ENCODE measurements at places on chromosomes 4 and X.

GRCh38 chr4:119025916-119026661, 109.5 kb upstream of the MYOZ2 start:
- DNase-seq = no peak

- no peak for DNase-seq
Observed at GRCh38 chr4:162241857-162242256, 78.1 kb upstream of the FSTL5 start.

DNA sequence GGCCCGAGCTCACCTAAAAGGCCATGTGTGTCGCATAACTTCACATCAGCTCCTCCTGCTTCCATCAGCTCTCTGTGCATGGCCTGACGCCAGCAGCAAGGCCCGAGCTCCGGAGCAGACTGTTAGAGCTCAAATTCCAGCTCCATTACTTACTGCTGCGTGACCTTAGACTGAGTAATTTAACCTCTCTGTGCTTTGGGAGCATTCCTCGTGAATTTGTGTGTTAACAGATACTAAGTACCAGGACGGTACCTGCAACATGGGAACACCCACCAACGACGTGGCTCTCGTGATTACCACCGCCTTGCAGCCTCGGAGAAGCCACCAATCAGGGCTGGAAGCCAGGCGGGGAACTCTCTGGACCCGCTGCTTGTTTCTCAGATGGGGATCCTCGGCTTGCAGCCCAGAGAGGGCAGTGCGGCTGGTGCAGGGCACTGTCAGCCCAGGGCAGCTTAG, 12.9 kb downstream of the LETM1 start:
- no peak for DNase-seq

GRCh38 chr4:169485791-169486742, 126.3 kb downstream of the NEK1 start:
- no peak for DNase-seq

GRCh38 chr4:25723409-25723808, 67.8 kb downstream of the SLC34A2 start:
- no peak for DNase-seq

GRCh38 chr4:118032691-118033090, 1.6 kb upstream of the NDST3 start:
- no peak for DNase-seq

GRCh38 chr4:10225096-10225495, 108.5 kb upstream of the WDR1 start:
- no peak for DNase-seq
